Posterior vena cava (tissue), 2 donors: ENCODE measurements at places on chromosomes 6 and 20.

- no peak for DNase-seq
Observed at GRCh38 chr6:108464418-108465097, 96.2 kb upstream of the FOXO3 start.

- no peak for DNase-seq
Observed at GRCh38 chr6:55659304-55659703, 80.3 kb upstream of the HMGCLL1 start.

DNA sequence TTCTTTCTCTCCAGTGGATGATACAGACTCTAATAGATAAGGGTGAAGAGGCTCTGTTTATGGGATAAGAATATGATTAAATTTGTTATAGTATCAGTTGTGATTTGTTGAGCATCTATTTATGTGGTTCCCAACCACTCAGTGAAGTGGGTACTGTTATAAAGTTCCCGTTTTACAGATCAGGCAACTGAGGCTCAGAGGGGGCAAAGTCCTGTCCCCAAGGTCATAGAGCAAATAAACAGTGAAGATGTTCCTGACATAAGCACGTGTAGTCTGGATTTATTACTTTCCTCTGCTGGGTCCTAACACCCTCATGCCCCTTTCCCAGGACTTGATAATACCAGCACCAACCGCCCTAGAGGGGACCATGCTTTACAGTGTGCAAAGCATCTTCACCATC is 4.1 kb downstream of the DUSP15 start:
- peak; percentile 2 for DNase-seq

- DNase-seq: no peak
Observed at GRCh38 chr6:131565056-131565455, 8.0 kb upstream of the ARG1 start.

DNA sequence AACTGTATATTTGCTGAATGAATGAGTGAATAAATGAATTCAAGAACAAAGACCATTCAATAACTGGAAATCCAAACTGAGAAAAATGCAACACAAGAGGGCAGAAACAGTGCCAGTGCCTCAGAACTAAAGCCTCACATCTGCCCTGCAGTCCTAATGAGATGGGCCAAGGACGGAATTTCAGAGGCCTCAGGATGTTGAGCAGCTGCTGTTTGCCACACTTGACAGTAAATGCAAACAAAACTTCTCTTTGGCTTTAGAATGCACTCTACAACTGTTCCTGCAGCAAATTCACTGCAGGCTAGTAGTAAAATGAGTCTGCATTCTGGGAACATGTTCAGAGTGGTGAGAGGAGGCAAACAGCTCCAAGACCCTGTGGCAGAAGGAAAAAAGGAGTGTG is 177.6 kb upstream of the LRFN2 start:
- DNase-seq: peak; percentile 3

DNA sequence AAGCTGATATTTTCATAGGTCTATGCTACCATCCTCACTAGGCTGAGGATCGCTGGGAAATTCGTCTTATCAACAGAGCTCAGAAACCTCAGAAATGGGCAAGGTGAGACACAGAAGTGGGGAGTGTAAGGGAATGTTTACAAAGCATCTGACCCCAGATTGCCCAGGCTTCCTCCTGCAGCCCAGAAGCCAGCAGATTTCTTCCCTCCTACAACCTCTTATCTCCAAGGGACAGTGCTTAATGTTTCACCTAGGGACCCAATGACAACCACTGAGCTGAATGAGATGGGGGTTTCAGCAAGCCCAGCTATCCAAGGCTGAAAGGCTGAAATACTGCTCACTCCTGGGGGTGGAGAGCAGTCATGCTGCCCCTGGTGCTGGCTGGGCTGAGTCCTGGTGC is 52.4 kb upstream of the TBC1D7 start:
- no peak for DNase-seq

GRCh38 chr6:129890164-129890563 is 29.0 kb upstream of the TMEM244 start:
- no peak for DNase-seq

DNA sequence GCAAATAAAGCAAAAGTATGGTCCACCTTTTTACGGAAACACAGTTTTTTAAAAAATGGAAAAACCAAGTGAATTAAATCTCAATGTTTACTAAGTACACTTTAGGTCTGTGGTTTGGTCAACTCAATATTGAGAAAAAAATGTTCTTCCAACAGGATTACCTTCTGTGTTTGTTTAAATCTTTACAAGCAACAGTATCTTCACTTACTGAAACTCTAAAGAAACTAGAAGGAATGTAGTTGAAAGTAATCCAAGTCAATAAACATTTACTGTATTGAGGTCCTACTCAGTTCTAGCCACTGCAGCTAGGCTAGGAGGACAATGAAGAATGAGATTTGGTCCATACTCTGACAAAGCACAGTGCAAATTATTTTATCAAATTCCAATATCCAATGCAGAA is 80.1 kb downstream of the ASCC3 start:
- no peak for DNase-seq

- DNase-seq: no peak
Observed at GRCh38 chr6:154931711-154932424, 63.2 kb upstream of the TIAM2 start.

GRCh38 chr6:111683749-111684267 is 78.1 kb upstream of the TRAF3IP2 start:
- DNase-seq: no peak

DNA sequence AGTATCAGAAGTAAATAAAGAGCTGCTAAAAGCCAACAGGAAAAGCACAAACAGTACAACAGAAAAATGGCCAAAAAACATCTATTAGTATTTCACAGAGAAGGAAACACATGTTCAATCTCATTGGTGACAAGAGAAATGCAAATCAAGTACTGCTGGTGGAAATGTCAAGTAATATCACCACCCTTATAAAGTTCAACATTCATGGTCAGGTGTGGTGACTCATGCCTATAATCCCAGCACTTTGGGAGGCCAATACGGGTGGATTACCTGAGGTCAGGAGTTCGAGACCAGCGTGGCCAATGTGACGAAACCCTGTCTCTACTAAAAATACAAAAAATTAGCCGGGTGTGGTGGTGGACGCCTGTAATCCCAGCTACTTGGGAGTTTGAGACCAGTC is 42.8 kb downstream of the ESF1 start:
- DNase-seq: no peak

DNA sequence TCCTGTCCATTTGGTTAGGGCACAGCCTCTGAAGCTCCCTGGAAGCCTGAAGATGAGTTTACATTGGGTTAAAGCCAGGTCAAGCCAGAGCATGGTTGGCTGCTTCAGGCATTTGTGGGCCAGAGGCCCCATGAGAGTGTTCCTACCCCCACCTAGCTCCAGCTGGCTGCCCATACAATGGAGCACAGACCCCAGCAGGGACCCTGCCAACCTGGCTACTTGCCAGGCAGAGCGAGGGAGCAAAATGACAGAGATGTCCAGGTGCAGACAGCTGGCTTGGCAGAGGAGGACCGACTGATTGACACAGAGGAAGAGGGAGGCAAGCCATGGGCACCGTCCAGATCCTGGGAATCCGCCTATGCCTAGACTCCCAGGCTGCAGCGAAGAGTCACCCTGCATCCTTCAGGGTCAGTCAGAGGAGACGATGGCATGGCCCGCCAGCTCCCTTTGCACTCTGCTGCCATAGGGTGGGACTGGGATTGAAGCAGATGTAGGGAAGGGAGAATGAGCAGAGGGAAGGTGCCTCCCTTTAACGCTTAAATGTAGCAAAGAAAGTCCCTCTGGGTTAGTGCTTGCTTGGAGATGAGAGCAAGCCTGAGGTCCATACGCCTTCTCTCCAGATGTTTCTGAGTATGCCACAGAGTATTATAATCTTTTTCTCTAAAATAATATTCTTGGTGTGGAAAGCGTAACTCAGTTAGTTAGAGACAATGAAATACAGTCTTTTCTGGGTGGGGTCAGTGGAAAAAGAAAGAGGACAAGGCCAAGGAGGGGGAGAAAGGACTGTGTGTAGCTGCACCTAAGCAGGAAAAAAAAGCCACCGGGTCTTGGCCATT is 77.6 kb upstream of the FYN start:
- no peak for DNase-seq

DNA sequence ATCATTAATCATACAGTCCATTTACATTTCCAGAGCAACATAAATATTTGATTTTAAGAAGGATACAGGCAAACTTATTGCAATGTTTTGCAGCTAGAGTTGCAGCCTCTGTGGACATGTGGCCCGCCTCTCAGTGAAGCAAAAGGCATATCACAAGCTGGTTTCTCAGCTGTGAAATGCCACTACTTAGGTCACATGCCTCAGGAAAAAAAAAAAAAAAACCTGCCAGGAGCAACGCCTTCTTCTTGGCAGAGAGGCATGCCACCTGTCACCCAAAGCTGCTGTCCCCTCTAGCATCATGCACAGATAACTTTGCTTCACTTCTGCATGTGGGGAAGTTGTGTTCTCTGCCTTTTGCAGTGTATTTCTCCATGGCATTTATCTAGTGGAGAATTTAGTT is 18.5 kb downstream of the GRM1 start:
- DNase-seq: no peak

DNA sequence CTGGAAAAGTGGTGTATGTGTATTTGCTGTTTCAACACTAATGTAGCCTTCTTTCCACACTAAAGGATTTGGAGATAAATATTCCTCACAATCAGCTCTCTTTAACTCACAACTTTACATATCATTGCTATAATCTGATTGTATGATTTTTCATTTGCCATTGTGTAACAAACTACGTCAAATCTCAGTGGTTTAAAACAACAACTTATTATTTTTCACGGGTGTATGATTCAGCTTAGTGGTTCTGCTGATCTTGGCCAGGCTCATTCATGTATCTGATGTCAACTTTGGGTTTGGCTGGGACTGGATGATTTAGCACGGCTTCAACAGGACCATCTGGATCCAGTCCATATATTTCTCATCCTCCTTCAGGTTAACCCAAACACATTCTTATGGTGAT is 55.4 kb upstream of the TMX4 start:
- no peak for DNase-seq

DNA sequence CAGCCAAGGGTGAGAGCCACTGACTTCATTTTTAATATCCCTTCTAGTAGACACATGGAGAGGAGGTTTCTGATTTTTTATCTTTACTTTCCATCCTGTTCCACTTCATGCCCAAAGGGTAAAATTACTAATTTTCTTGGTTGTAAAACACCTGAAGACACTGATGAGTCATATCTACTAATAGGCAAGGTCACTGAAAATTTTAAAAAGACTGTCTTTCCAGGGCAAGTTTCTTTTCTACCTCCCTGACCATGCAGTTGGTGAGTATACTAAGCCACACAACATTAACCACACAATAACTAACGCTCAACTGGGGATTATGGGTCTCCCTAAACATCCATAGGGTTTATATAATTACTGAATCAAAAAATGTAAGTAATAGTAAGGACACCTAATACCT is 109.6 kb downstream of the KIF6 start:
- no peak for DNase-seq

DNA sequence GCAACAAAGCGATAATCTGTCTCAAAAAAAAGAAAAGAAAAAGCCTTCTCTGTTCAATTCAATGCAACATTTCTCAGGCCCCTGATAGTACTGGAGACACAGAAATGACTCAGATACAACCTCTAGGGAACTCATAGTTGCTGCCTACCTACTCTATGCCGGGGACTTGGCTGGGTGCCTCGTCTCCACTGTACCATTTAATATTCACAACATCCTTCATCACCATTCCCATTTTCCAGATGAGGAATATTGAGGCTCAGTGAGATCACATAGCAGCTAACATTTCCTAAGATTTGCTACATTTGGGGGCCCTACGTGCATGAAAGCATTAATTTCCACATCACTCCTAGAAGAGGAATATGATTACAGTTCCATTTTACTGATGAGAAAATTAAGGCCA is 7.5 kb downstream of the NOL4L start:
- no peak for DNase-seq

DNA sequence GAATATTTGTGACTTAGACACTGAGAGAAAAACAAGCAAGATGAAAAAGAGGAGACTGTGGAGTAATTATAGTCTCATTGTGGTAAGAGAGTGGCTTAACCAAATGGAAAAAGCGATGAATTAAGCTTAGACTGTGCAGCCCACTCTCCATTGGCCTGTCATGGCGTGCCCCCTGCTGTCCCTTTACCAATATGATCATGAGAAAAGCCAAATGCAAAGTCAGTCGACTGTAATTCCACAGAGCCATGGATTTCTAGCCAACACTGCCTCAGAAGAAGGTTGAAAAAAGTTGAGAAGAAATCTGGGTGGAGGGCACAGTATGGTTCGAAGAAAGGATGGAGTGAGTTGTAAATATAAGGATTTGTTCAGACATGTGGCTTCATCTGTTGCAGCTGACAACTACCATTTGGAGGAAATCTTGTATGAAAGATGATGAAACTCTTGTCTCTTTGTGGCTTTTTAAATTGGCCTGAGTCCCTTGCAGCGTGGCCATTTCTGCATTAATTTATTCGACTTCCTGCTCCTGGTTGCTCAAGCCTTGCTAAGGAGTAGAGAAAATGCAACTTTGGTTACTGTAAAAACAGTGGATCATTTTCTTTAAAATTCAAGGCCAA is 251.4 kb downstream of the DOK5 start:
- no peak for DNase-seq

DNA sequence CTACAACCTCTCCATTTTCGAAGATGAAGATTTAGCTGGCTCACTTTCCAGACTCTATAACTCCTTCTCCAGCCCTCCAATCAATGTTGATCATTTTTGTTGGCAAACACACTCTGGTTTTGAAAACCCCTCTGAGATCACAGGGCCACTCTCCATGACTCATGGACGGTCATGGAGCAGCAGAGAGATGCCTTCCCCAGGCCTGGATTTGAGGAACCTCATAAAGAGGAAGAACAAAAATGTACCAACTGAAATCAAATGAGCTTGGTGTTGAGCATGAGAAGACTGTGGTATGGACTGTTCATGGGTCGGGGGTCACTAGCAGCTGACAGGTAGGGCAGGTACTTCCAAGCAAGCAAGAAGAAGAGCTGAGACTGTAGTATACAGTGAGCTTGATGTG is 112.8 kb upstream of the INSM1 start:
- DNase-seq: no peak

DNA sequence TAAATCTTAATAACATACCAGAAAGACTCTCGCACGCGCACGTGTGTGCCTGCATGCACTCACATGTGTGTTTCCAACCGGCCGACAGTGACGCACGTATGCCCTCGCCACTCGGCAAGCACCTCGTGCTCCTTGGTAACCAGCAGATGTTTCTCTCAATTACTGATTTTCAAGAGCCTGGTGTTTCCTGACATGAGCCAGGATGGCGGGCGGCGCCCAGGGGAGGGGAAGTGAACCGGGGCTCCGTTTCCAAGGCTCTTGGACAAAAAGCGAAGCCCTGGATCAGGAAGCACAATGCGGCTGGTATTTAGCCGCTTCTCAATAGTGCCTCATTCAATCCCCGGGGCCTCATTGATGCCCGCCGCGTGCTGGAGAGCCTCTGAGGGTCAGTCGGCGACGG is 37.7 kb downstream of the PMEPA1 start:
- DNase-seq: peak; percentile 89

DNA sequence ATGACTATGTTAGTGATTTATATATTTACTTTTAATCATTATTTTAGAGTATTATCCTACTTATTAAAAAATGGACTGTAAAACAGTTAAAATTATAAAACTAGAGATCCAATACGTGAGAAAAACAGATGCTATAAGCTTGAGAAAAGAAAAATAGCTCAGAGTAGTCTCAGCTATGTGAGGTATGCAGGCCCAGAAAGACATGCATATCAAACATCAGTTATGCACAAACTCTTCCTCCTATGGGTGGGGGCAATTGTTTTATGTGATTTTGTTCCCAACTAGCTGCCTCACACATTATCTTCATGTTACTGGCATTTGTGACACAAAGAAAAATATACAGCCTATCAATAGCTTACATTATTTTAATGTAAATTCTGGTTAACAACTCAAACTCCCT is 28.8 kb downstream of the RARS2 start:
- no peak for DNase-seq
